ENCODE measurements at places on chromosomes 3 and 15.

DNA sequence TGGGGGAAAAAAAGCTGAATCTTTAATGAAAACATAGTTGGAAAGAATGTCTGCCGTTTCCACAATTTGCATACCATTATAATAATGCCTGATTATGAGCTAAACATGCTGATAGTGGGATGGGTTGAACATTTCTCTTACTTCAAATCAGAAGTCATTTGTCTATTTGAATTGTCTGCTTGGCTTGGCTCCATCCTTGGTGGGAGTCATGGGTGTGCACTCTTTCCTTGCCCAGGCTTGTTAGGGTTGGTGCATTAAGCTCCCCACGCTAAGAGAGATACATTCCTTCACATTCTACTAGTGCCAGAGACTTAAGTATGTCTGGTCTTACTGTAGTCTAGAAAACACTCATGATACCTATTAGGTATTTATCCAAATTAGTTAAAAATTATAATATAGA is 121.4 kb upstream of the RARB start:
- no peak for DNase-seq

DNA sequence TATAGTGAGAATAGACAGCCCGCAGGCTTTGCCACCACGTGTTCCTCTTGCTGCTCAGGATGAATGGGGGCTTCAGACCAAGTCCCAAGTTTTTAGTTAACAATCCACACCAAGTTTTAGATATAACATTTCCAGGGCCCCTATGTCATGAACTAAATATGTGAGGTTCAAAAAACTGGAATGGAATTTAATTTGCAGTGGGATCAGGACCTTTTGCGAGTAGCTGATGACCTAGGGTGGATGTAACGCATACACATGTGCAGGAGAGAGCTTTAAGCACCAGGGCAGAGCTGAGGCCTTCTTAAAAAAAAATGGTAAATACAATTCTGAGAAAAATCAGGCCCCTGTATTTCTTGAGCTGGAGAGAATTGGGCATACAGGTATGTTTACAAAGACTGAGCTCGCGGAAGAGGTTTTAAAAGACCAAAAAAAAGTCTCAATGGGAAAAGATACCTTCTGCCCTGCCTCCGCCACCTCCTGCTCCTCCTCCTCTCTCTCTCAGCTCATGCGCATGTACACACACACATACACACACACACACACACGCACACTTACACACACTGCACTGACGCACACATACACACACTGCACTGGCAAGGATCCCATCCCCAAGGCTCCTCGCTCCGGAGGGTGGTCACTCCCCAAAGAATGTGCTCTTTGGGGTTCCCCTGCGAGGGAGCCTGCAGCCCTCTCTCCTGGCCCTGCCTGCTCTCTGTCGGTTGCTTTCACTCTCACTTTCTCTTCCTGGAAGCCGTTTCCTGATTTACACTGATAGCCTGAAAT is 48.2 kb upstream of the IGF1R start:
- no peak for DNase-seq

GRCh38 chr15:42110367-42110766 is 16.0 kb upstream of the PLA2G4D start:
- DNase-seq, result no peak

DNA sequence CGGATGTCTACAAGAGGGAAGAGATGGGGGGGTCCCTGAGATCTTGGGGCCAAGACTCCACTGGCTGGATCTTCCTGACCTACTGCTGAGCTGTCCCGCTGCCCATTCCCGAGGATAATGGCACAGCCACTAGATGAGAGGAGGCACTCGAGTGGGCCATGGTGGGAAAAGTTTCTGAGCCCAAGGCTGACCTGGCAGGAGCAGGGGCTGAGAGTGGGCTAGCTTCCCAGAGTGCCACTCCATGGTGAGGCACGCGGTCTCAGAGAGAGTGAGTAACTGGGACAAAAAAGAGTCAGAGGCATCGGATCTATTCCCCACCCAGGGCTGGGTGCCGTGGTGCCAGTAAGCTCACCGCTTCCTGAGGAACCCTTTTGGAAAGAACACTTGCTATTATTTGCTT is 10.9 kb downstream of the SLC51B start:
- DNase-seq, result no peak

GRCh38 chr15:38208206-38208605 is 44.4 kb upstream of the SPRED1 start:
- no peak for DNase-seq

GRCh38 chr15:52348056-52348745 is 52.6 kb upstream of the MYO5C start:
- no peak for DNase-seq

DNA sequence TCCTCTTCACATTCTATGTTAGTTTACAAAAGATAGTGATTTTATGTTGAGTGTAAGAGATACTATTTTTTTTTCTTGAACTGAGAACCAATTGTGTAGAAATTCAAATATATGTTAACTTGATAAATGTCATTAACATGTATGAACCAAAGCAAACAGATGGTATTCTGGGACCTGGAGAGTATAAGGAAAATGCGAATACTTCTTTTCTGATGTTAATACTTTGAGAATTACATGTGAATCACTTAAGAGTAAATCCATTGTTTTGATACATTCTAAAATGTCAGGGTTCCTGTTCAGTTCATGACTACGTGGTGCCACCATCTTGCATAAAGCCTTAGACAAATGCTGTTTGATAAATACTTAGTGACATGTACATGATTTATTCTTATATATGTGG is 541.3 kb downstream of the FGF12 start:
- DNase-seq, result no peak

GRCh38 chr3:44923632-44924456 is 49.4 kb downstream of the TGM4 start:
- no peak for DNase-seq

GRCh38 chr3:67686069-67686468 is 31.7 kb upstream of the SUCLG2 start:
- no peak for DNase-seq

DNA sequence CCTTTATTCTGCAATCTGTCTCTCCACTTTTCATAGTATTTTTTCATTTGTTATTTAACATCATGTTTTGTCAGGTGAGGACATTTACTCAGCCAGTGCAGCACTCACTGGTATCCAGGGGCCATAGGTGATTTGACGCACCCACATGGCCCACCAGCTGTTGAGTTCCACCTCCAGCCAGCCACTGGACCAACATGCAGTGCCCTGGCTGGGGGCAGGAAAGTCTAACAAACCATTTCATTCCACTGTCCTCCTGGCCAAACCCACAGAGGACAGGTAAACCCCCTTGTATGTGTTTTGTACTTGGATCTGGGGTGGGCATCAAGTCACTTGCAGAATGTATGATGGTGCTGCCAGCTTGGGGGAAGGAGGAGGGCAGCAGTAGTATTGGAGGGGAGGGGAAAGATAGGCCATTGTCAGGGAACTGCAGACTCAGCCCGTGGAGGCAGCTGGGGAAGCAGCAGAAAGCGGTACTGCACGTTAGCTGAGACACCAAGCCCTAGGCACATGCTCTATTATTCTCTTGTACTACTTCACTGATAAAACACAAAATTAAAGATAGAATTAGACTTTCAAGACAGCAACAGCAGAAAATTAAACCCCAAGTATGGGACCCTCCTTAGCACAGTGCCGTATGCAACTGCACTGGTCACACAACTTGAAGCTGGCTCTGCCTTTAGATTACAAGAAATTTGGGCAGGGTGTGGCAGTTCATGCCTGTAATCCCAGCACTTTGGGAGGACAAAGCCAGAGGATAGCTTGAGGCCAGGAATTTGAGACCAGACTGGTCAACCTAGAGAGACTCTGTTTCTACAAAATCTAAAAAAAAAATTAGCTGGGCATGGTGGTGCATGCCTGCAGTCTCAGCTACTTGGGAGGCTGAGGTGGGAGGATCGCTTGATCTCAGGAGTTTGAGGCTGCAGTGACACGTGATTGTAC is 15.4 kb upstream of the RPL24 start:
- DNase-seq, result no peak

GRCh38 chr15:63987796-63988378 is 58.4 kb downstream of the DAPK2 start:
- no peak for DNase-seq

DNA sequence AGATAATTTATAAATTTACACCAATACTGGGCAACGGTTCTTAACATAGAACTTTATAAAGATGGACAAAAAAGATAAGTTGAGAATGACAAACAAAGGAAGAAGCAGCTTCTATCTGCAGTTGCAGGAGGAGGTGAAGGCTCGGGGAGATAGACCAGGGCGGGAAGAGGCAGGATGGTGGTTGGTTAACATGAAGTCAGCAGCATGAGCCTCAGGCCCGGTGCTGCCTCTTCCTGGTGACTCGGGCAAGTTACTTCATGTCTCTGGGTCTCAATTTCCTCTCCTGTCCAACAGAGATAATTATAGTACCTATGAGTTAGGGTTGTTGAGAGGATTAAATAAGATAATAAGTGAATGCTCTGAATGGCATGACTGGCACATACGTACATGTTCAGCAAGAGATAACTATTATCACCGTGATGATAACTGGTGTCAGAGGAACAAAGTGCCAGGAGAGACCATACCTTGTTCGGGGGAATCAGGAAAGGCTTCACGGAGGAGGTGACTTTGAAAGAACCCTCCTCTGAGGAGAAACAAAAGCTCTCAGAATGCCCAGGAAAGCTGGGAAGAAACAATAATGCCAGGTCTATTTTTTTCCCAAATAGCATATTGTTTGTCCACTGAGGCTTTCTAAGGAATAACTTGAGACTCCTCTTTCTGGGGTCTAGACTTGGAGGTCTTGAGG is 4.4 kb downstream of the PAK6 start:
- DNase-seq, result no peak

DNA sequence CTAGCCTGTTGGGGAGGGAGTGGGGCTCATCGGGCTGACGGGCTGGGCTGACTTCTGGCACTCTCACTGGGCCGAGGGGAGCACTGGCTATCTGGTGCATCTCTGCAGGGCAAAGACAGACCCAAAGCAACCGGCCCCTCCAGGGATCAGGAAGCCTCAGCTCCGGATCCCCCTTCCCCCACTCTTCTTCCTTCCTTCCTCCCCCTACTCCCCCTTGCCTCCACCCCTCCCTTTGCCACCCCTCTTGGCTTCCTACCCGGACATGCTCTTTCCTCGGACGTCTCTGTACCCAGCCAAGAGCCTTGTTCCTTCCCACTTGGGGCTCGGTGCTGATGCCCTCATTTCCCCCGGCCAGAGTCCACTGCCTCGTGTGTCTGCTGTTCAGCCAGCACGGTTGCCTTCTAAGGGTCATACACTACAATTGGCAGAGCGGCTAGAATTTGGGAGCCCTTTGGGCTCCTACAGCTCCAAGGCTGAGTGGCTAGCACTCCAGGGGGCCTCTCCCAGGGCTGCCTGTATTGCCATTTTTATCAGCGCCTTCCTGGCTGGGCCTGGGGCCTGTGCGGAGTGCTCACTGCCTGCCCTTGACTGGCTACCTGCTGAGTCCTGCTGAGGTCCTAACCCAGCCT is 10.9 kb downstream of the SEMA3F start:
- DNase-seq, result no peak

DNA sequence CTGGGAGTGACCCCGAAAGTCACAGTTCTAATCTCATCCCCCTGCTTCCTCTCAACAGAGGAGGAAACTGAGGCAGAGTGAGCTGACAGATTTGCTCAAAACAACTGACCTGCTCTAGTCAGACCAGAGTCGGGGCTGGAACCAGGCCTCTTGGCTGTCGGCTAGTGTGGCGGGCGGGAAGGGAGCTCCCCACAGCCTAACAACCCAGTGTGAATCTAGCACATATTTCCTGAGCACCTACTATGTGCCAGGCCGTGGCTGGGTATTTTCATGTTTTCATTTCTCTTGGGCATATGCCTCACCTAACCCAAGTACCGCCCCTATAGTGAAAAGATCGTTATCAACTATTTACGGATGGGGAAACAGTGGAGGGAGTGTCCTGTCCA is 27.2 kb downstream of the GRIP2 start:
- DNase-seq, result no peak
